Stimulated activated CD4-positive, alpha-beta T cell treated with anti-CD3 and anti-CD28 coated beads, Interleukin-1b, Interleukin-23, amount 100 ng/mL, for 48 hours (primary cell): ENCODE measurements at places on chromosomes 4 and X.

- DNase-seq = no peak
Observed at GRCh38 chr4:151991884-151992167, 231.0 kb upstream of the GATB start.

DNA sequence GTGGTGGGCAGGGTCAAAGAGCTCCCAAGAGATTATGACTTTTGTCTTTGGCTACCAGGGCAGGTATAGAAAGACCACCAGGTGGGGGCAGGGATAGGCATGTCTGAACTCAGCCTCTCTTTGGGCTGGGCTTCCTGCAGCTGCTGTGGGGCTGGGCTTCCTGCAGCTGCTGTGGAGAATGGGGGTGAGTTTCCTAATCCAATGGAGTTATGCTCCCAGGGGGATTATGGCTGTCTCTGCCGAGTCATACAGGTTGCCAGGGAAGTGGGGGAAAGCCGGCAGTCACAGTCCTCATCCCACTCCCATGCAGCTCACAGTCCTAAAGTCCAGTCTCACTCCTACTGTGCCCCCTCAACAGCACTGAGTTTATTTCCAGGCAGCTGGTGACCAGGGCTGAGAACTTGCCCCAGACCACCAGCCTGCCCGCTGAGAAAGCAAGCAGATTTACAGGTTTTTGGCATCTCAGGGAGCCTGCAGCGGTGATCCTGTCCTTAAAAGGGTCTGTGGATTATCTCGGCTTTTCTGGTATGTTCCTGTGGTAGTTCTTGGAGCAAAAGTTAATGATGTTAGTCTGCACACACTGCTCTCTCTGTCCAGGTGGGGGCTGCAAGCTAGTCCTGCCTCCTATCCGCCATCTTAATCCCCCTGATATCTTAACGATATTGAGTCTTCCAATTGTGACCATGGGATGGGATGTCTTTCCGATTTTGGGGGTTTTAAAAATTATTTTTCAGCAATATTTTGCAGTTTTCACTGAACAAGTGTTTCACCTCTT, 133.4 kb downstream of the RTL9 start:
- no peak for DNase-seq

- no peak for DNase-seq
Observed at GRCh38 chrX:43615660-43616059, 40.4 kb upstream of the MAOA start.

DNA sequence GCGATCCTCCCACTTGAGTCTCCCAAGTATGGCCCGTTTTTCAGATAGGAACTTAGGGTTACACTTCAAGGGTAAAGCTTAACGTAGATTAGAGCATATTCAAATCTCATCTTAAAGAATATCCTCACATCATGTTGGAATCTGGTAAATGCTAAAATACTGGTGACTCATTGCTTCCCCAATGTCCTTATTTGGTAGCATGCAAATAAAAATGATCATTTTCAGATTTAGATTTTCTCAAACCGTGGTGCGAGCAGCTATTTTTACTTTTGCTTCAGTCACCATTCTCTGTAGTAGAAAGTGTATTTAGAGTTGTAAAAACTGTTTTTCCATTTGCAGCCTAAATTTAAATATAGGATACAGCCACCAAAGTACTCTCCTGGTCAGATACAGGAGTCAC, 101.5 kb upstream of the MAML3 start:
- DNase-seq = no peak

- peak; percentile 60 for DNase-seq
Observed at GRCh38 chr4:81466841-81467671, 4.7 kb downstream of the RASGEF1B start.

- no peak for DNase-seq
Observed at GRCh38 chrX:25020391-25020904, 4.7 kb upstream of the ARX start.

DNA sequence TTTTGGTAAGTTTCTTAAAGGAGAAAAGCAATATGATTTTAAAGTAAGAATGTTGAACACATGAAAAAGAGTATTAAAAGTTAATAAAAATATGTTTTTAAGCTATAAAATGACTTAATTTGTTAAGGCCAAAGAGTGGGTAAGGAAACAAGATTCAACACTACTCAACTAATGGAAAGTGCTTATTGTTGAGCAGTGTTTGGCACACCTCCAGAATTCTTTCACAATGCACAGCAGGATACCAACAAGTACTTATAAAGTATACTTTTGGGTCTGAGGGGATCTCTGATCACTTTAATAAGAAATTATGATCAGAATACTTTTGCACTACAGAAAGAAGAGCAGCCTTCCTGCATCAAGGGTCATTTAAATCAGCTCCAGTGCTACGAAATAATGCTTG, 5.9 kb downstream of the LAMP2 start:
- no peak for DNase-seq

- no peak for DNase-seq
Observed at GRCh38 chrX:151184705-151185104, 8.3 kb downstream of the GPR50 start.

DNA sequence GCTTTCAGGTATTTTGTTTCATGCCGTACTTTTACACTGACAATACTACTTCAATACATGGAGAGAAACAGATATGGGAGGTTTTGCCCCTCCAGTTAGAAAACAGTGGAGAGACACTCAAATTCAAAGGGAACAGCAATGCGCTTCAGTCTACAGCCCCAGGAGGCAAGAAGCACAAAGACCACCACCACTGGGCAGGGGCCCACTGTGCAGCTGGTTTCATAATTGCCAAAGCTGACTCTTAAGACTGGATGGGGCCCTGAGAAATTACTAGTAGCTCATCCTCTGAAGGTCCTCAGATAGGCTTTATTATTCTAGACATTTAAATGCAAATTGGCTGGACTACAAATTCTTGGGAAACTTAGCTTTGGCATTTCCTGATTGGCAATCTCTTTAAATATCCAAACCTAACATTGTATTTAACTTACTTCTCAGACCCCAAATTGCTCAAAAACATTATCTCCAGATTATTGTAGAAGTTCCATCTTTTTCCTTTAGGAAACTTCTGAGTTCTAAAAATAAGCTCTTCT, 85.9 kb upstream of the GPR34 start:
- no peak for DNase-seq
